ENCODE measurements at places on chromosomes 2 and 18.

GRCh38 chr2:239168575-239168974 is 232.2 kb downstream of the HDAC4 start:
- no peak for DNase-seq

DNA sequence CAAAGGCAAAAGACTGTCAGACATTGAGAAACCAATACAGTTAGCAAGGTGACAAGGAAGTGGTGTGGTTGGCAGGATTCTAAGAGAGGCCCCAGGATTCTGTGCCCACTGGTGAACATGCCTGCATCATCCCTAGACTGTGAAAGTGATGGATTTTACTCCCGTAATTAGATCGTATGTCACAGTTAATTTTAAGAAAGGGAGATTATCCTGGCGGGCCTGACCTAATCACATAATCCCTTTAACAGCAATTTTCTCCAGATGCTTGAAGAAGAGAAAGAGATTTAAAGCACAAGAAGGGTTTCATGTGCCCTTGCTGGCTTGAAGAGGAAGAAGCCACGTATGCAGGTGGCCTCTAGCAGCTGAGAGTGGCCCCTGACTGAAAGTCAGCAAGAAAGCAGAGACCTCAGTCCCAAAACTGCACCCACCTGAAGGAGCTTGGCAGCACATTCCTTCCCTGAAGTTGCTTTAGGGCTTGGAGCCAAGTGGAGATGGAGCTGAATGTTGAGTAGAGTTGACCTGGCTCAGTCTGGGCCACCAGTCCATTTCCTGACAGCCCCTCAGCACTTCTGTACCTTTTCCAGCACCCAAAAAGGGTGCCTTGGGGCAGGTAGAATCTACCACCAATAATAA is 49.1 kb downstream of the GTF3C3 start:
- DNase-seq, result no peak

GRCh38 chr2:145038041-145038525 is 518.2 kb upstream of the ZEB2 start:
- DNase-seq, result no peak

- DNase-seq, result no peak
Observed at GRCh38 chr18:31049189-31049588, 6.6 kb upstream of the DSC3 start.

DNA sequence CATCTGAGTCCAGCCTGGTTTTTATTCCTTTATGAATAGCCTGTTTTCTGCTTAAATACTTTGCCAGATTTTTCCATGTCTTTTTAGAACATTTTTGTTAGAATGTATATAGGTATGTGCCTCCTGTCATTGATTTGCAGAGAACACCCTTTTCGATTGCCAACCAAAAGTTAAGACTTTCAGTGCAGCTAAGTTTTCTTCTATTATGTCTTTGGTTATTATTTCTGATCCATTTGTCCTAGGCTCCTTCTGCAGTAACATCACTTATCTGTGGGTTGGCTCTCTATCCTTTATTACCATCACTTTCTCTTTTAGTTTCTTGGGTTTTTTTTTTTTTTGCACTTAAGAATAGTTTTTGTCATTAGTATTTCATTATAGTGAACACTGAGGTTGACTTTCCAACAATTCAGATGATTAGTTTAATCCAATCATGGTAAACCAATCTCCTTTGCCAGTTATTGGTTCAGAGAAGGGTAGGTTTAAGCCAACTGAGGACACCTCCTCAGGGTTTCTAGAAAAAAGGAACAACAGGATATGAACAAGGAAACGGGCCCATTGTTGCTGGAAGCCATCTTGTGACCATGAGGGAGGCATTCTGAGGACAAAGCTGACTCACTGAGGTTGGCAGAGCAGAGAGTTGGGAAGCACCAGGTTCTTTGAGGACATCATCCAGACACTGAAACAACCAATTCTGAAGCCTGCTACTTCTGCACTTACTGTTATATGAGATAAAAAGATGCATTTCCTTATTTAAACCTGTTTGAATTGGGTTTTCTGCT is 37.9 kb upstream of the GBX2 start:
- no peak for DNase-seq

DNA sequence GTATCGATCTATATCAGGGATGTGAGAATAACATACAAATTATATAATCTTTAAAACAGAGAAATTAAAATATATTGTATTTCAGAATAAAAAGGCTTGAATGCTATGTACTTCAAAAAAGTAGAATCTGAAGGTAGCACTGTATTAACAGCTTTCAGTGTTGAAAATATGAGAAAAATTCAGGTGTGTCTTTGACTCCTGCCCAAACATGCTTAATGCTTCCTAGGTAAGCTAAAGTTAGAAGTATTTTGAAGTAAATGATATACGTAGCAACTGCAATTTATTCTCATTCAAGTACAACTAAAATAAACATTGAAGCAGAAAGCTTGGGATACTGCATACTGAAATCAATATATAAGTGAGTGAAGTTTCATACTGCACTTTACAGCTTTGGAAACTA is 1082.0 kb upstream of the ACVR2A start:
- no peak for DNase-seq

DNA sequence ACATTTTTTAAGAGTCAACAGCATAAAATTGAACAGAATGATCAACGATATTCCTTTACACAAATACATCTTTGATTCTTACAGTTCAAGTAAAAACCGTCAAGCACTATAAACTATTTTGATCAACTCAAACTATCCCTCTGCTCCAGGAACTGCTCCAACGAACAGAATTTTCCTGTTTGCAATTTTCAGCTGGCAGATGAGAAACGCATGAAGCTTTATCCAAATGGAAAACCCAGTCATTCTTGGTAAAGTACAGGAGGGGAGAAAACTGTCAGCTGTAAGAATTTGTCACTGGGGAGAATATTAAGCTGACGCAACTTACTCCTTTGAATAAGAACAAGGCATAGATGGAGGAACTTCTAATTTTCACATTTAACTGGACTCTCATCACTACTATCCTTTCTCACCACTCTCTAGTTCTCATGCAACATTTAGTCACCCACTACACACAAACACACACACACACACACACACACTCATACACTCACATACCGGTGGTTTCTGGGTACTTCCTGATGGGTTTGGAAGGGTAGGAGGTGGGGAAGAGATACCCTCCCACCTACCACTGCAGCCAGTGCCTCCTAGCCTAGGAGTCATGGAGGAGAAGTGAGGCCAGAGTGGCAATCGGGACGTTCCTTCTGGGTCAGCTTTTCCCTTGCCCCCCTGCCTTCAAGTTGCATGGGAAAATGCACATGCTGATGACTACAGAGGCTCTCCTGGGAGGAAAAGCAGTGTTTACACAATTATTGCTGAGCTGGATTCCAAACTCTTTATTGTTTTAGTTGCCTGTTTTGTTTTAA is 54.0 kb upstream of the SPATS2L start:
- DNase-seq, result peak; percentile 83

GRCh38 chr2:138997856-138998517 is 217.8 kb upstream of the NXPH2 start:
- peak; percentile 88 for DNase-seq

DNA sequence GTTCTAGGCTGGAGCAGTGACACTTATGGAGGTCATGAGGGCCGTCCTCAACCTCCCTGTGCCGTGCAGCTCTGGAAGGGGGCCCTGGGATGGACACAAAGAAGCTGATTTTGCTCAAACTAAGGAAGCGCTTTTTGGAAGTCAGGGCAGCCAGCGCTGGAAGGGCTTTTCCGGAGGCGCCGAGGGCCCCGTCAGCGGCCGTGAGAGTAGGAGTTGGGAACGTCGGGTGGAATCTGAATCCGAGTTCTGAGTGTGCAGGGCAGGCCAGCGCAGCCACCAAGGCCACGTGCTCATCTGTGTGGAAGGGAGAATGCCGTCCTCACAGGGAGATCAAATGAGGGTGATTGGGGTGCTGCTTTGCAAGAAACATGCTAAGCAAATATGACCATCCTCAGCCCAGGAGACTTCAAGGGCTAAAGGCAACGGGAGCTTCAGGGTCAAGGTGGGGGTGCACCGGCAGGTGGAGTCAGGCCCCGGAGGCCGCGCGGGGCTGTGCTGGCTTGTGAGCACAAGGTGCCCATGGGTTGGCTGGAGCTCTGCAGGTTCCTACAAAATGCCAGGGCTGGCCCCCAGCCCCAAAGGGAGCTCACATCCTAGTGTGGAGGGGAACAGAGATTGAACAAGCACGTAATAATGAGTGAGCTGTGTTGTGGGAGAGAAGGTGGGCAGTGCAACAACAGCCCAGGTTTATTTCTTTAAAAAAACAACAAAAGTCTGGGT is 70.4 kb upstream of the HPCAL1 start:
- DNase-seq, result no peak

DNA sequence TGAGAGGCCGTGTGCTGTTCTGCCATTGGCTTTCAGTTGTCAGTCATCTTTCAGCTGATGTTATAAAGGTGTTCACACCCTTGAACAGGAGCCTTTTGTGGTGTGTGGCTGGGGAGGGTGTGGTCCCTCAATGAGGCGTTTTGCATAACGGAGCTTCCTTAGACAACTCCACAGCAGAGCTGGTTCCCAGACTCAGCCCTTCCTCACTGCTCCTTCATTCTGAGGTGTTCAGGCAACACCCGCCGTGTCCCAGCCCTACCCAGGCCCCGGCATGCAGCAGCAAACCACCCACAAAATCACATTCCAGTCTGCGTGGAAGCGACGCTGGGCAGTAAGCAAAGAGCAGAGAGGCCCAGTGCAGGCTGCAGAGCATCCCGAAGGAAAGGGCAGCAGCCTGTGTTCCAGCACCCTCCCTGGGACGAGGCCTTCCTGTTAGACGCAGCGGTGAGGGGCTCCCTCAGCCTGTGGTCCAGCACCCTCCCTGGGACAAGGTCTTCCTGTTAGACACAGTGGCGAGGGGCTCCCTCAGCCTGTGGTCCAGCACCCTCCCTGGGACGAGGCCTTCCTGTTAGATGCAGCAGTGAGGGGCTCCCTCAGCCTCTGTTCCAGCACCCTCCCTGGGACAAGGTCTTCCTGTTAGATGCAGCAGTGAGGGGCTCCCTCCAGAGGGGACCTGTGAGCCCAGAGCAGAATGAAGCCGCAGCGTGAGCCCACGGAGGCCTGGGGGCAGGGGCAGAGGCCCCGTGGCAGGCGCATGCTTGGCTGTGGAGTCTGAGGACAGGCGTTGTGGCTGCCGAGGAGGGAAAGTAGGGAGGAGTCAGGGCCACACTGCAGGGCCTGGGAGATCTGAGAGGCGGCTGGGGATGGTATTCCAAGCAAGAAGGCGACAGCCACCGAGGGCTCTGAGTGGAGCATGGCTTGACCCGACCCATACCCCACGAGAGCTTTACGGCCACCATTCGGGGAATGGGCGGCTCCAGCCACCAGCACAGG is 201.8 kb upstream of the HDAC4 start:
- DNase-seq, result no peak

Measured in fibroblast of skin of right biceps (primary cell).